ENCODE measurements at places on chromosomes 2 and 18. TPM values are rescaled to one million over a fixed set of nuclear protein-coding genes. Genes with fewer than 3 reads are reported as not detected.

DNA sequence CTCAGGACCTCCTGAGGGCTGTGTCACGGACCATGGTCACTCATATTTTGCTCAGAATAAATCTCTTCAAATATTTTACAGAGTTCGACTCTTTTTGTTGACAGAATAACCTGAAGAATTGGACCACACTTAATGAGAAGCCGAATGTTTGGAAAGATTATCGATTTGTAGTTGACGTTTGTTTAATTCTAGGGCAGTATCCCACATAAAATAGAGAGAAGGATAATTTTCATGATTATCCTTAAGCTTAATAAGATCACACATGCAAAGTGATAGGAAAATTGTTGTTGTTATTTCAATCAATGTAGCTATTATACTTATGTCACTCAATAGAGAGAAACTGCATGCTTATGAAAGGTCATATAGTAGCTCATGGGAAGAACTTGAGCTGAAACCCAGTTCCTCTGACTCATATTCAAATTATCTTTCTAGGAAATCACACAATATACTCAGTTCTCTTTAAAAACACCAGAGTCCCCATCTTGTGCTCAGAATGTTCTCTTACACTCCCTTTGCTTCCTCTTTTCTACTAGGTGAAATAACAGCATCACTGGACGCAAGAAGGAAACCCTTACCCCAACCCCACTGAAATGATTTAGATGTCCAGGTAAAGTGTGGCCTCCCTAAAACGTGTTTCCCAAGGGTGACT, 982.1 kb downstream of the TSN start:
- DNase-seq: no peak

DNA sequence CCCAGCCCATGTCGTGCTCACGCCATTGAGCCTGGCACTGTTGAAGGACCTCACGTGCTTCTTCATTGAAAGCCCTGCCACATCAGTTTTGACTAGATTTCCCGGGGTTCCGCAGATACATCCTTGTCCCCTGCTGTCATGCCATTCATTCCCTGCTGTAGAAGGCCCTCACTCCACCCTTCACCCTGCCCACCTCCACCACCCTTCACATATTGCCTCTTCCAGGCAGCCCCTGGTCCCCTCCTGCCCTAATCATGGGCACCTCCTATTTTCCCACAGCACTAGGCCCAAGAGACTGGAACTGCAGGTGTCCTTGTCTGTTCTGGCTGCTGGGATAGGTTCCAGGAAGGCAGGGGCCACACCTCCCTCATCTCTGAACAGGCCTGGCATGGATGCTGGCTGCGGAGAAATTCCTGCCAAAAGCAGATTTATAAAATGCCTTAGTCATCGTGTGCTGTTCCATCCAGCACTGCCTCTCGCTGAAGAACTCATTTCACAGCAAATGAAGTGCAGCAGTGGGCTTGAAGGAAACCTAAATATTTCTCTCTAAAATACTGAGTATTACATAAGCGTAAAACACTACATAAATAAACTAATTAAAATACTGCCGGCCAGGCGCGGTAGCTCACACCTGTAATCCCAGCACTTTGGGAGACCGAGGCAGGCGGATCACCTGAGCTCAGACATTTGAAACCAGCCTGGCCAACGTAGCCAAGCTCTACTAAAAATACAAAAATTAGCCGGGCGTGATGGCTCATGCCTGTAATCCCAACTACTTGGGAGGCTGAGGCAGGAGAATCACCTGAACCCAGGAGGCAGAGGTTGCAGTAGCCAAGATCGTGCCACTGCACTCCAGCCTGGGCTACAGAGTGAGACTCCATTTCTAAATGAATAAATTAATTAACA, 38.4 kb downstream of the EIF4E2 start:
- DNase-seq: no peak

DNA sequence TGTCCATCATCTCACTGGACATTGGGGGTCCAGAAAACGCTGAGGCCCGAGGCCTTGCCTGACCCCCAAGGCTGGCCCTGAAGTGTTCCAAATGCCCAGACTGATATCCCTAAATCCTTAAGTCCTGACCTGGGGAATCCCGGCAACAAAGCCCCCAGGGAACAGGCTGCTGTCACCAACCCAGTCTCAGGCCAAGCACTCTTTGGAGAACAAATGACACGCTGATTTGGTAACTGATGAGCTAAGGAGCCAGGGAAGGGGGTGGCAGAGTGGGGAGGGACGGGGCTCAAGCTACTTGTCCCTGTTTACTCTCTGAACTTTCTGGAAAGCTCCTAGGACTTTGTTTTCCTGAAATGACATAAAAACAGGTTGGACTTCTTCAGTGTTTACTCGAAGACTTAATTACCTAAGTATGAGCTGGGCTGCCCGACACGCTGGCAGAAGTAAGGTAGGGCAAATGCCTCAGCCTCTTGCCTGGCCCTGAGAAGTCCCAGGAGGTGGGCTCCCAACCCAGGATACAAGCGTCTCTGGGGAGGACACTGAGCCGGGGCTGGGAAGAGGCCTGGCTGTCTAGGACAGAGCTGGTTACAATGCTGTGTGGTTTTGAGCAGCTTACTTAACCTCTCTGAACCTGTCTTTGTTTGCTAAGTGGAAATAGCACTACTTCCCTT, 105.5 kb upstream of the GLI2 start:
- DNase-seq: no peak

DNA sequence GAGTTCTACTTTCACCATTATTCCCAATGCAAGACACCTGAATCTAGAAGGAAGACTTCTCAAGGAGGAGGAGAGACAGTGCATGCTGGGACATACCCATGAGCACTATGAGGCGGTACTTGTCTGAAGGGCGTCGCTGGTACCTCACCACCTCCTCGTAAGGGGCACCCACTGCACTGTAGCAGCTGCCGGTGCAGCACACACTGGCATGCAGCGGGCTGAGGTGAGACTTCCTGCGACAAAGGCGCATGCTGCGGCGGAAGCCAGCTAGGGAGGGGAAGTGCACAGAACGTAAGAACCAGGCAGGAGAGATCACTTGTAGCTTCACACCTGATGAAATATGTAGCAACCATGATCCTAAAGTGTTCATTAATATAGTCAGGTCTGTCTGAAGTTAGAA, 12.8 kb upstream of the TMEM237 start:
- no peak for DNase-seq

GRCh38 chr18:68391801-68392200, 323.1 kb downstream of the TMX3 start:
- DNase-seq: no peak

- no peak for DNase-seq
Measured at GRCh38 chr2:101706819-101707177, 9.3 kb downstream of the MAP4K4 start.

DNA sequence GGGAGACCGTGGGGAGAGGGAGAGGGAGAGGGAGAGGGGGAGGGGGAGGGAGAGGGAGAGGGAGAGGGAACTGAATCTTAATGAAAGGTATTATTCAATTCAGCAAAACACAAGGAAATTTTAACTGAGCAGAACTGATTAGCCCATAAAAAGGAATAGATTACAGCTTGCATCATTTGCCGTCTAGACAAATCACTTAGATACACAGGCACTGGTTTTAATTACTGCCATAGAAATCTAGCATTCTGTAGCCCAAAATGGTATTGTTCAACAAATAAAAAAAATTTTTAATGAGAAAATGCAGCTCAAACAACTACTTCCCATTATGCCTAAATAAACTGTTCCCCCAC, 7.9 kb upstream of the KCNF1 start:
- no peak for DNase-seq

Gene HJURP
- 0.27 TPM for polyA plus RNA-seq

Gene HMSD
- polyA plus RNA-seq: not detected

GRCh38 chr2:120236316-120236715, 13.1 kb upstream of the TMEM185B start:
- no peak for DNase-seq

Gene SLC4A5
- polyA plus RNA-seq: 0.92 TPM

GRCh38 chr2:195037045-195037444, 620.0 kb upstream of the SLC39A10 start:
- DNase-seq: no peak

Gene ZSWIM2
- not detected for polyA plus RNA-seq

Gene WNT6
- 3.0 TPM for polyA plus RNA-seq

DNA sequence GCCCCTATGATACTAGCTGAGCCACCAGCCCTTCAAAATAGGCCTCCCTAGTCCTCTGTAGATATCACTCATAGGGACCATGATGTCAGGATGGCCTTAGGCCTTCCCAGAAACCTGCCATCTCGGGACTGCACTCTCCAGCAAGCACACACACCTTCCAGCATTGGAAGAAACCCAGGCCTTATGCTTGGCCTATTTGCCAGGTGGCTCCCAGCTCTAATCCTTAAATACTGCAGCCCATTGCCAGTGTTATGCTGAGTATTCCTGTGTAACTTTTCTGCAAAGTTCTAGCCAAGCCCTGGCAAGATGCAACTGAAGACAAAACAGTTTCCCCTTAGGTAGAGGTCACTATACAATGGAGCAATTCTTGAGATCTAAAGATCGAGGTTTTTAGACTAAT, 316.5 kb downstream of the SETBP1 start:
- DNase-seq: no peak

DNA sequence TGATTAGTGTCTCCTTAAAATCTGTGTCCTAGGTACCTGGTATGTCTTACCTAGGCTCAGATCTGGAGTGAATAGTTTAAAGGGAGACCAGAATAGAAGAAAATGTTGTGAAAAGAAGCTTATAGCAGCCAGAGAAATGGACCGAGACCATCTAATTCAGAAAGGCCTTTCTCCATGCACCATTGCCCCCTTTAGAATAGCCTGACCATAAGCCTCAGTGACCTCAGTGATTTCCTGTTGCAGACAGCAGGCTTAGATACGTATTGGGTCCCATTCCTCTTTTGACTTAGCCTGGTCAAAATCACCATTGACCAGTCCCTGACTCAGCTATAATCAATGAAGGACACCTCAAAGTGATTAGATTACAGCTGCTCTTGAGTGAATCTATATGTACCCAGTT, 690.7 kb upstream of the KLHL29 start:
- DNase-seq: no peak

DNA sequence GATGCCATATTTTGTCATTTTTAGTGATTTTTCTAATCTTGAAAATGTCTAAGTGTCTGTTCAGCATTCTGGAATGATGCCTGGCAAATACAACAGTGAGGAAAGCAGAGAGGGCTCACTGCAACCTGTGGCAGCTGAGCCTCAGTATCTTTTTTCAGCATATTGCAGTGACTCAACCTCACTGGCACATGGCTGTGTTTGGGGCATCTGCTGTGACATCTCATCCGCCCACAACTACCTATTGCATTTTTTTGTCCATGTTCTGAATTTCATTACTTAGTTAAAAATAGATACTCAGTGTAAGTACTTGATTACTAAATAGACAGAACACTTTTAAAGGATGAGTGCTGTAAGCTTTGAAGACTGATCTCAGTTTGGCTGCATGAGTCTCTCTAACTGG, 10.7 kb downstream of the BABAM2 start:
- no peak for DNase-seq

DNA sequence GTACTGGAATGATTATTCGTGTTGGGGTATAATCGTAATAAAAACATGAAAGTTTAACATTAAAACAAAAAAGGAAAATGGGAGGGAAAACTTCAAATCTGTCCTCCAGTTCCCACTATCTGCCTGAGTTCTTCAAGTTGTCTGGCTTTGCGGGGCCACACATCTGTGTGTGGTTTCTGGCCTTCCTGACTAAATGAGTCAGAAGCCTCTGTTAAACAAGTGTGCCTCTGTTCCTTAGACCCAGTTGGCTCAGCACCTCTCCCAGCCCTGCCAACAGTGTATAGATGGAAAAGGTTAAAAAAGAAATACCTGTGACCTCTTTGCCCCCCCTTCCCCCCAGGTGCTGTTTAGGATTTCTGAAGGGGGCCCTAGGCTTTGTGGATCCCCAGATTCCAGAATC, 30.2 kb downstream of the XDH start:
- no peak for DNase-seq

DNA sequence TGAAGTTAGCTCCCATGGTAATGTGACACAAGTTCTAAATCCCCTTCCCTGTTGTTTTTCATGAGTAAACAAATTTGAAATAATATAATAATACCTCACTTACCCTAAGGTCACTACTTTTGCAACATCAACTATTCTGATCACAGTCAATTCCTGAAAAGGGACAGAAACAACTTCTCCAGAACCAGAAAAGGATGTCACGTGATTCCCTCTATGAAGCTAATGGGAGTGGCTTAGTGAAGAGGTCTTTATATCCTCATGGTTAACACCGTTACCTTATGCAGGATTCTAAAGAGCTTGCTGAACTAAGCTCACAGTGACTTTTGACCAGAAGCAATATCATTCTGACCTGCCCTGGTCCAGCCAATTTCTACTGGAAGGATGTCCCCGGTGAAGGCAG, 51.6 kb downstream of the DOCK10 start:
- DNase-seq: no peak

Gene INO80C
- polyA plus RNA-seq: 14.9 TPM

Gene TRIM43
- not detected for polyA plus RNA-seq

- DNase-seq: no peak
Measured at GRCh38 chr2:58669998-58670397, 428.9 kb upstream of the FANCL start.

Gene MCEE
- 20.9 TPM for polyA plus RNA-seq

Gene STEAP3
- 10.6 TPM for polyA plus RNA-seq

DNA sequence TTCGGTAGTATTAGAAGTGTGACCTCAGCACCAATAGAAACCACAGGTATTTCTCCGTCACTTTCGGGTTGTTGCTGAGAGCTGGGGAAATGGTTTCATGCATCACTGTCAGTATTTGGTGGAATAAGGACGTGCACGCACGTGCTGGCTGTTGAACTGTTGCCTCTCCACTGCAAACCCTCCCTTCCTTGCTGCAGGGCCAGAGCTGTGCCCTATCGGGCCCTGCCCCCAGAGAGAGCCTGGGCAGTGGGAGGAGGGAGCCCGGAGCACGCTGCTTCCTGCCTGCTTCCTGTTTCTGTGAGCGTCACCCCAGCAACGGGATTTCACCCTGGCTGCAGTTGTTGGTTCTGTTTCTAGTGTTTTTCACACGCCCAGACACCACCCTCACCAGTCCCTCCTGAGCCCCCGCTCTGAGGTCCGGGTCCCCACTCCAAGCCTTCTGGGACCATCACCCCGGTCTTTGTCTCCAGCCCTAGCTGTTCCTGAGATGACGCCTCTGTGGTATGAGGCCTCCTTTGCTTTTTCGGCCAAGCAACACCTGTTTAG, 47.4 kb downstream of the LRRFIP1 start:
- no peak for DNase-seq

- no peak for DNase-seq
Measured at GRCh38 chr2:145315053-145315452, 795.1 kb upstream of the ZEB2 start.

- DNase-seq: no peak
Measured at GRCh38 chr2:148903294-148903693, 28.3 kb downstream of the KIF5C start.
